ENCODE measurements at places on chromosomes 12 and 14.

DNA sequence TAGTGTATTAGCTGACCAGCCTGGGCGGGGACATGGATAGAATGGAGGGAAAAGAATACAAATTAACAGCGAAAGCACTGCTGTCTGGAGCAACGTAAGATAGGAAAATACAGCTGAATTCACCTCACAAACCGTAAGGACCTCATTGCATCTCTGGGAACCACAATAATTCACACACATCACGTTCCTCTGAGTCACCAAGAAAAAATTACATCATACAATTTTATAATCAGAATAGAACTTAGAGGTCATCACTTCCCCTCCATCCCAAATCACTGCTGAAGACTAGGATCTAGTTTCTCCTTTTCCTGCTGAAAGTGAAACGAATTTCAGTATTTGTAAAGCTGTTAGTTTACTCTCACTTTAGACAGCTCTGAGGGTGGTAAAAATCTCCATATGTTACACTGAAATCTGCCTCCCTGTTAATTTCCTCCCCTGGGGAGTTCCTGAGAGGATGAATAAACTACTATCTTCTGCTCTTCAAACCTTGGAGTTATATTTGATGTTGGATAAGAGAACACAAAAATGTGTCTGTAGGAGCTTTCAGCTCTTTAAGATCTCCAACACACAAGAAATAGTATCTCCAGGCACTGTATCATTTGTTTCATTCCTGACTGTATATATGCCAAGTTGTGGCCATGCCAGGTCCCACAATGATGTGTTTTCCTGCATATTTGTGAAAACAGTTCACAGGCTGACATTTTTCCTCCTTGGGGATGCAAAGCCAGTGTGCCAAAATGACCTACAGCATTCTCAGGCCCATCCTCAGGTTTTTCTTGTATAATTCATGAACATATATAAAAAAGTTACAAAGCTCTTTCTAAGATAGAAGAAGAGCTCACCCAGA lies 63.8 kb upstream of the SSTR1 start:
- no peak for DNase-seq

DNA sequence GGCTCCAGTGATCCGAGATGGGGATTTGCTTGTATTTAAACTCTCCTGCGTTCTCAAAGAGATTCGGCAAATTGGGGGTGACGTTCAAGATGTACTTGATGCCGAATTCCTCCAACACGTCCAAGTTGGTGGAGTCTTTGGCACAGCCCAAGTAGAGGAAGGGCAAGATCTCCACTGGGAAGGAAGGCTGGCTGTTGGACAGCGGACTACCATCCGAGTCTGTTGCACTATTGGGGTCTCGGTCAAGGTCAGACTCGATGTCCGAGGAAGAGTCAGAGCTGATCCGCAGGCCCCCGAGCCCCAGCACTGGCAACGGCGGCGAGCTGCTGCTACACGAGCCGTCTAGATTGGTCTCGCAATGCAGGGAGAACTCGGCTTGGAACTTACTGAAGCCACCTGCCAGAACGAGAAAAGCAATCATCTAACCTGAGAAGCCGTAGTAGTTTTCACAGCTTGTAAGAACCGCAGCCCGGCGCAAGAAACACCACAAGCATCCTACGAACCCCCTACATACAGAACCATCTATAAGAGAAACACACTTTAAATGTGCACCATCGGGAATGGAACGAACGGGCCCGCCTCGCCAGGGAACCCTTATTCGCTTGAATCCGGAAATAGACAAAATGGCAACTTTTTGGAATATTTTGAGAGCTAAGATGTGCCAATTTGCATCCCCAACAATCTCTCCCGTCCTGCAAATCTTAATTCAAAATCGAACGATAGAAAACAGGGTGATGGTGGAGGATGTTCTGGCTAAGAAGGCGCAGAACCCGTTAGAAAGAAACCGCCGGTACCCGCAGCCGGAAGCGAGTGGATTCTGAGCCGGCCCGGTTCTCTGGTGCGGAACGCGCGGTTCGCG lies 1.4 kb downstream of the DUSP6 start:
- DNase-seq, result no peak

DNA sequence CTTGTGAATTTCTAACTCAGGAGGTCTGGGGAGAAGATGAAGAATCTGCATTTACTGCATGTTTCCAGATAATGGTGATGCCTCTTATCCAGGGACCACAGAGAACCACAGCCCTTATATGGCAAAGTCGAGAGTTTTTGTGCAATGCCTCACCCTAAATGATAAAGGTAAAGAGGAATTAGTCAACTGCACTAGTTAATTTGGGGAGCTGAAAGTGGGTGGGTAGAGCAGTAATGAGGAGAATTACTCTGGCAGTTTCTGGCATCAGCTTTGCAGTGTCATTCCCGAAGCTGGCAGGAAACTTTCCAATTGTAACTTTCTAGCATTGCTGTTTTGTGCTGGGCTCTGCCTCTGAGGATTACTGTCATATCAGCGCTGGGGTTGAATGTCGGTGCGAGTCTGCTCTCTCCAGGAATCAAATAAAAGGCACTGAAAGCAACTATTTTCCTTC lies 10.3 kb downstream of the EGLN3 start:
- DNase-seq, result no peak

DNA sequence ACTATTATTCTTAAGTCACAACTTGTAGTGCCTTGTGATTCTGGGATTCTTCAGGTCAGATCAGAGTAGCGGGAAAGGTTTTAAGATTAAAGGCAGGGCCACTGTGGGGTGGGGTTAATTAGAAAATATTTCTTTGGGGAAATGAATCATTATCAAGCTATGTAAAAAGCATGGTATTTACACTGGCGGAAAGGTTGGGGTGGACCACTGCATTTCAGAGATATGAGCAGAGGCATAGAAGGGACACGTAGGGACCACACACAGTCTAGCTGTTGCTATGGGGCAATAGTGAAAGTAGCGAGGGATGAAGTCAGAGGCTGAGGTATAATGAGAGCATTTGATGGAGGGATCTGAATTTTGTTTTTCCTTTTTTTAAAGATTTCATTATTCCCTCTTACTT lies 31.7 kb upstream of the KCNH3 start:
- no peak for DNase-seq

DNA sequence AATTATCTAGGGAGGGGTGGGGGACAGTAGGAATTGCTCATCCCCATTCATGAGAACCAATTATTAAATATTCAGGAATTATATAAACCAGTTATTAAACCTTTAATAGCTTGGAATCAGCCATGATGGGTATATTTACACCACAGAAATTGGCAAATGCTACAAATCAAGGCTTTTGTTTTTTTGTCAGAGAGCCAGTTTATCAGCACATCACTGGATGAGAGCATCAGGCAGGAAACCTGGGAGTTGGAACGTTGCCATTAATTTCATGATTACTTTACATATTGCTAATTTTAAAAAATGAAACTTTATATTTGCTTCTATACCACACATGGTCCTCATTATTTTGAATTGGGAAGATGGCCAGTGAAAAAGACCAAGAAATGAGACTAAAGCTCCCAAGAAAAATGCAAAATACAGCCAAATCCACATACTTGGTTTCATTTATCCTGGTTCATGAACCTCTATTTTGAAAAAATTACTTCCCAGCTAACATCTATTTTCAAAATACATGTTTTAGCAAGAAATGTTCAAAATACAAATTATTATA lies 48.4 kb downstream of the ATL1 start:
- no peak for DNase-seq

- DNase-seq, result no peak
These were observed 30.8 kb downstream of the KTN1 start for GRCh38 chr14:55610713-55611370.

DNA sequence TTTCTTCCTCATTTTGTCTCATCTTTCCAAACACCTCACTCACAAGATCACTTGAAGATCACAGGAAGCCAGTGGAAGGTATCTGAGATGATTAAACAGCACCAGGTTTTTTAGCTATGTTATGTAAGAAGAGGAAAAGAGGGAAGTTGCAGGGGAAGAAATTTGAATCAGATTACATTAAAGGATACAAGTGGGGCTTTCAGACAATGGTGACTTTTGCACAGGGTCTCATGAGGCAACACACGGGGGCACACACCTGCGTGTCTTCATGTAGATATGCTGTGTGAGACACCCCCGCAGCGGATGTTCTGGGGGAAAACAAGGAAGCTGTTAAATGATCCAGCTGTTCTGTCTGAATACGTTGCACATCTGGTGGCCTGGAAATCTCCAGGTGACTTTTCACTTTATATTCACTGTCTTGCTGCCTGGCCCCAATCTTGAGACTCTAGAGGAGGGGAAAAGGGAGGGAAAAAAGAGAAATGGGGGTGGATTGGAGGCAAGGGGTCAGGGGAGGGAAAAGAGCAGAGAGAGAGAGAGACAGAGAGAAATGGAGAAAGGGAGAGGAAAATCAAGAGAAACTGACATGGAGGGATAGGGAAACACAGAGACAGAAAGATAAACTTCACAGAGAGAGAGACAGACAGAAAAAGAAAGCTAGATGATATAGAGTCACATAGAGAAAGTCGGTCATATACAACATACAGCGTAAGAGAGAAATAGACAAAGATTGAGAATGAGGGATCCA lies 36.3 kb upstream of the PPP1CC start:
- DNase-seq, result no peak

DNA sequence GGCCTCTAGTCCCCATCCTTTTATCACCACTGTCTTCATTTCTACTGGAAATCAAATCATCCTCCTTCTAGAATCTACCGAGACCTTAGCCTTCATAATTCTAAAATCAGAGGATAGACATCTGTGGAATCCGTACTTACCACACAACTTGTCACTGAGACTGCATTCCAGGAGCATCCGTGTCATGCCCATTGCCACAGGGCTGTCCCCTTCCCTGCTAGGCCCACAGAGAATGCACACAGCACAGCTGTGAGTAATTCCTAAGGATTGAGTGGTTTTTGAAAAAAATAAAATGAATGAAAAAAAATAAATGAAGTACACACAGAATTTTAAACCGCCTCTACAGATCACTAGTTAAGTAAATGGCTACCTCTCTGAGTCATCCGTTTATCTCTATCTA lies 21.0 kb upstream of the MAGOHB start:
- DNase-seq, result no peak

DNA sequence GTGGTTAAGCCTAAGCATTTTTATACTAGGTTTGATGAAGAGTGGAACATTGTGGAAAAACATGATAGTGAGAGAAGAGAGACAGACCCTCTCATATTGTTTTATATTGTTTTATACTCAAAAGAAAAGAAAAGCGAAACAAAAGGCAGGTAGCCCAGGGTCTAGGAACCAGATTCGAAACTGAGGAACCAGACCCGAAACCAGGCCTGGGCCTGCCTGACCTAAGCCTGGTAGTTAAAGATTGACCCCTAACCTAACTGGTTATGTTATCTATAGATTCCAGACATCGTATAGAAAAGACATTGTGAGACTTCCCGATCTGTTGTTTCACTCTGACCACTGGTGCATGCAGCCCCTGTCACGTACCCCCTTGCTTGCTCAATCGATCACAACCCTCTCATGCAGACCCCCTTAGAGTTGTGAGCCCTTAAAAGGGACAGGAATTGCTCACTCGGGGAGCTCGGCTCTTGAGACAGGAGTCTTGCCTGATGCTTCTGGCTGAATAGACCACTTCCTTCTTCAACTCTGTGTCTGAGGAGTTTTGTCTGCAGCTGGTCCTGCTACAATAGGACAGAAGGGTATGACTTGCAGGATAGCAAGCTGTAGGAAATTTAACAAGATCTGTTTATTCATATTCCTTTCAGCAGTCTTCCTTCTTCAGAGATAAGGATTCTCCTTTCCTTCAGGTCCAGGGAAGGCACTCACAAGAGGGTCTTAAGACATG lies 147.1 kb upstream of the PLEKHA5 start:
- DNase-seq, result no peak

DNA sequence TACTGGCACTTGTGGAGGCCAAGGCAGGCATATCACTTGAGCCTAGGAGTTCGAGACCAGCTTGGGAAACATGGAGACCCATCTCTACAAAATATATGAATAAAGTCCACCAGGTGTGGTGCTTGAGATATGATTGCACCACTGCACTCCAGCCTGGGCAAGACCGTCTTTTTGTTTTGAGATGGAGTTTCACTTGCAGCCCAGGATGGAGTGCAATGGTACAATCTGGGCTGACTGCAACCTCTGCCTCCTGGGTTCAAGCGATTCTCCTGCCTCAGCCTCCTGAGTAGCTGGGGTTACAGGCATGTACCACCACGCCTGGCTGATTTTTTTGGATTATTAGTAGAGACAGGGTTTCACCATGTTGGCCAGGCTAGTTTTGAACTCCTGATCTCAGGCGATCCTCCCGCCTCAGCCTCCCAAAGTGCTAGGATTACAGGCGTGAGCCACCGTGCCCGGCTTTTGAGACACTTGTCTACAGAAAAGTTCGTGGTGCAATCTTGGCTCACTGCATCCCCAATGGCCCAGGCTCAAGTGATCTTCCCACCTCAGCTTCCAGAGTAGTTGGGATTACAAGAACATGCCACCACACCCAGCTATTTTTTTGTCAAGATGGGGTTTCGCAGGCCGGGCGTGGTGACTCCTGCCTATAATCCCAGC lies 16.3 kb upstream of the ATP5F1B start:
- DNase-seq, result no peak

All from activated naive CD4-positive, alpha-beta T cell (primary cell).